ENCODE measurements at places on chromosomes 7 and 10.

GRCh38 chr7:40303996-40304395 lies 169.2 kb downstream of the SUGCT start:
- DNase-seq, result no peak

- DNase-seq, result no peak
These were observed 45.2 kb downstream of the PARD3 start for GRCh38 chr10:34769899-34770298.

DNA sequence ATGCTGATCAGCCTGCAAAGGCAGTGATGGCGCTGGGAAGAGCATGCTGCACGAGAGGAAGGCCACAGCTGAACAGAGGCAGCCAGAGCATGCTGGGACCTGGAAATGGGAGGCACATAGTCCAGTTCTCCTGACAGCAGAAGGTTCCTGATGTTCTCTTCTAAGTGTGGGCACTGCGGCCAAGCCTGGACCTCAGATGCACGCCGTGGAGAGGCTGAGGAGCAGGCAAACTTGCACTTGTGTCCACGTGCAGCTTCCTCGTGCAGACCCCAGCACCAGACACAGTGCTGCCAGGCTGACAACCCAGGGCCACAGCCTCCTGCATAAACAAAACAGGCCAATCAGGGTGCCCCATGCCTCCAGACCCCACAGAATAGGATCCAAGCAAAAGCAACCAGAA lies 93.5 kb upstream of the LANCL2 start:
- DNase-seq, result no peak

- no peak for DNase-seq
These were observed 206.9 kb downstream of the EBF3 start for GRCh38 chr10:129756912-129757901.

GRCh38 chr7:116438267-116438666 lies 61.3 kb upstream of the CAV2 start:
- no peak for DNase-seq

DNA sequence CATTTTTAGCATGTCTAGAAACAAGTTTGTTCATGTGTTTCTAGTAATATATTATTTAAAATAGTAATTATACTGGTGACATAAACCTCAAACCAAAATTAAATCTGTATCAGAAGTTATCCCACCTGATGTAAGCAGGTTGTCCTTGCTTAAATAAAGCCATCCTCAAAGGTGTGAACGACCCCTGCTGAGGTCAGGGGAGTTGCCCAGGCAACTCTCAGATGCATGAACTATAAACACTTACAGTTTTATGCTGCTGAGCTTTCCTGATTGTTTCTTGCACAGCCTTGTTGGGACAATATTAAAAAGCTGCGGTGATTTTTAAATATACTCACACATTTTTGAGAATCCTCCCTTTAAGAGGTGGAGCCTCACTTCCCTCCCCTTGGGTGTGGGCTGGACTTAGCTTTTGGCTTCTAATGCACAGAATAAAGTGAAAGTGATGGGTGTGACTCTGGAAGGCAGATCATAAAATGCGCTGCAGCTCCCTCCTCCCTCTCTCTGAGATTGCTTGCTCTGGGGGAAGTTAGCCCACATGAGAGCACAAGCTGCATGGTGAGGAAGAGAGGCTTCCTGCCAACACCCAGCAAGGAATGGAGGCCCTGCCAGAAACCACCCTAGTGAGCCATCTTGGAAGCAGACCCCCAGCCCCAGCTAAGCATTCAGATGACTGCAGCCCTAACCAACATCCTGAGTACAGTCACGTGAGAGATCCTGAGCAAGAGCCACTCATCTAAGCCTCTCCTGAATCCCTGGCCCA lies 152.7 kb downstream of the SKIDA1 start:
- no peak for DNase-seq

DNA sequence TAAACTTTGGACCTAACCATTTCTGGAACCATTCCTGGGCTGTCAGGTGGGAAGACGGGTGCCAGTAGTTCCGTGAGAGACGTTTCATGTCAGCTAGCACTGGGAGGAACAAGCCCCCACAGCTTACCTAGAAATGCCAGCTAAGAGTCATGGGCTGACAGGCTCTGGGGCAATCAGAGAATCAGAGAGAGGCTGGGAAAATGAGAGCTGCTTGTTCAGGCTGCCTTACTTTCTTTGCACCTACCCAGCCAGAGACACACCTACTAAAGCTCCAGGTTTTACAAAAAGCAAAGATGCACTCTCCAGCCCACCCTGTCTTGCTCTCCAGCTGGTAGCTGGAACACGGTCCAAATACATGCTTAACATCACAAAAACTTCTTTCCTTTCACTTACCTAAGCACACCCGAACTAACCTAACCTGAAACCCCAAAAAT lies 688 bp downstream of the PTN start:
- no peak for DNase-seq

- no peak for DNase-seq
These were observed 175.4 kb upstream of the AHR start for GRCh38 chr7:17123020-17123419.

GRCh38 chr10:19570991-19571390 lies 245.2 kb upstream of the PLXDC2 start:
- DNase-seq, result no peak

GRCh38 chr10:96304230-96304629 lies at the start of gene DNTT:
TSS of gene DNTT (plus strand) at chr10:96304434. CDS start at chr10:96304498, 64 bp downstream.
- DNase-seq, result no peak

DNA sequence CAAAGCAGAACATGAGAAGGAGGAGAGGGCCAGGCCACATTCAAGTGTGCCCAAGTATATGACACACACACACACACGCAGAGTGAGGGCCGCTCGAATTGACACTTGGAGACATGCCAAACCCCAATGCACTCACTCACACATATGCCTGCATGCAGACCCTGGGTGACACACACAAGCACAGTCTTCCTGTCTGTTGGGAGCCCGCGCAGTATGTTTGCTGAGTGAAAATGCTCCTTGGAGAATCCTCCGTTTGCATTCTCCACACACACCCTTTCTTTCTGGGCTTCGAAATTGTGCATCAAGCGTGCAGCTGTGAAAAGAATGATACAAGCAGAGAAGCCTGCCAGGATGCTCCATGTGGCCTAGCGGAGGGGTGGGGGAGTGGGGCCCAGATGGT lies 120.9 kb downstream of the PLXNA4 start:
- no peak for DNase-seq

- no peak for DNase-seq
These were observed 63.5 kb downstream of the MINDY3 start for GRCh38 chr10:15796762-15797161.

DNA sequence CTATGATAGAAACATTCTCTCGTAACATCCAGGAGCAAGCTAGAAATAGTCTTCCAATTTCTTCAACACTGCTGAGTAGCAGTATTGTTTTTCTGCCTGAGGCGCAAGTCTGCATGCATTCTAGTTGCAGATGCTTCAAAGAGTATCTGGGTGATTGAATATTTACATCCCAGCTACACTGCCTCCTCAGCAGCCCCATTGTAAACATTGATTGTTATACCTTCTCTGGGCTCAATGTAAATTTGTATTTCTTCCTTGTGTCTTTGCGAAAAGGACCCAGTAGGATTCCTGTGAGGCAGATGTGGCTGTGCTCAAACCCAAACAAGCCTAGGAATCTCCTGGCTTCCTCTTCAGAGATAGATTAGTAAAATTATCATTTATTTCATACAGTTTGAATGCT lies 320.7 kb downstream of the CDC14C start:
- no peak for DNase-seq

DNA sequence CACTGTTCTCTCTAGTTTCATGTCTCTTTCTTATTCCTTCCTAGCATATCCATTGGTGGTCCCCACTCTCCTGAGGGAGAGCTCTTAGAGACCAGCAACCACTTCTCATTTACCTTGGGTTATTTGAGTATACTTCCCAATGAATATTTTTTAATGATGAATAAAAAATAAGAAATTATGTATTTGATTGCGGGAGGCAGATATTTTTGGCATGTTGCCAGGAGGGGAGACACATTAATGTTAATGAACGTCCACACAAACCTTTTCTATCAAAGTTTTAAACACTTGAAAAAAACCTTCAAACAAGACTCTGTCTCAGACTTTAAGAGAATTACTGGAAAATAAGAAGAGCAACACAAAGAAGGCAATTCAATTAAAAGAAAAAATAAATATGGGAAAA lies 260.6 kb upstream of the MAGI2 start:
- no peak for DNase-seq

- DNase-seq, result no peak
These were observed 642.1 kb downstream of the PARD3 start for GRCh38 chr10:34172936-34173533.

- DNase-seq, result no peak
These were observed 1285.2 kb downstream of the GATA3 start for GRCh38 chr10:9339716-9340115.

DNA sequence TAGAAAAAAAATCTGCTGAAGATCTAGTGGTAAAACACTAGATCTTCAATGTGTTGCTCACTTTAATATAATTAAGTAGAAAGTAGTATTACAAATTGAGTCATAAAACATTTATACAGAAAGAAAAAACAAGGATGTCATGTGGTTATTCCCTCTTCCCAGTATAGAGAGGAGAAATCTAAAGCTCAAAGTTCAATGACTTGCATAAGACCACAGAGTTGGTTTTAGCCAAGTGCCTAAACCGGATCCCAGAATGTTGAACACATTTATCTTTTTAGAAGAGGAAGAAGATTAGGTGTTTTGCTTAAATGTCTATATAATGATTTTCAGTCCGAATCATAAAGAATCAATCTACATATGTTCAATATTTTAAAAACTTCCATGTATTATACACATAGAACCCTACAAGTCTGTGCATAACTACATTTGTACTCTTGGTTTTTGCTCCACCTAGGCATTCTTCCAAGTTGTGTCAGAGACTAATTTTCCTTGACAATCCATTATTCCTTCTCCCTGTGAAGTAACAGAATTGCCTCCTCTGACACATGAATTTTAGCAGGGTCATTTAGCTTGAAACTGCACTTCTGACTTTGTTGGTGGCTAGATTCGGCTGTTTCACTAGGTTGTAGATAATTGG lies 389.2 kb downstream of the MAGI2 start:
- DNase-seq, result no peak

GRCh38 chr10:102948786-102949185 lies 30.7 kb downstream of the CNNM2 start:
- no peak for DNase-seq

DNA sequence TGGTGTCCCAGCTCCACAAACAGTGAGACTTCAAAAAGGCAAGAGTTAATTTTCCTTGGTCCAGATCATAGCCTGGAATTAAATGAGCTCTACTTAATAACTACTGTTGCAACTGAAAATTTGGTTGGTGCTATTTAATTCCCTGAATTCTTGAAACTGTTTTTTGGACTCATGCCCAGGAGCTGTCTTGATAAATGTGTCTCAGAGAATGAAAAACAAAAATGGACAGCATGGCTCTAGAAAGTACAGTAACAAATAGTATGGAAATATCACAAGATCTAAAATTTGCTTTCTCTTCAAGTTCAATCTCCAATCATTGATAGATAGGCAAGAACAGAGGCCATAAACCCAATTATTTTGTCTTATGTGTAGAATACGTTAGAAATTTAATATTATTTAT lies 42.5 kb downstream of the CCDC71L start:
- DNase-seq, result no peak

GRCh38 chr7:77200542-77200941 lies 923 bp upstream of the FGL2 start:
- no peak for DNase-seq

DNA sequence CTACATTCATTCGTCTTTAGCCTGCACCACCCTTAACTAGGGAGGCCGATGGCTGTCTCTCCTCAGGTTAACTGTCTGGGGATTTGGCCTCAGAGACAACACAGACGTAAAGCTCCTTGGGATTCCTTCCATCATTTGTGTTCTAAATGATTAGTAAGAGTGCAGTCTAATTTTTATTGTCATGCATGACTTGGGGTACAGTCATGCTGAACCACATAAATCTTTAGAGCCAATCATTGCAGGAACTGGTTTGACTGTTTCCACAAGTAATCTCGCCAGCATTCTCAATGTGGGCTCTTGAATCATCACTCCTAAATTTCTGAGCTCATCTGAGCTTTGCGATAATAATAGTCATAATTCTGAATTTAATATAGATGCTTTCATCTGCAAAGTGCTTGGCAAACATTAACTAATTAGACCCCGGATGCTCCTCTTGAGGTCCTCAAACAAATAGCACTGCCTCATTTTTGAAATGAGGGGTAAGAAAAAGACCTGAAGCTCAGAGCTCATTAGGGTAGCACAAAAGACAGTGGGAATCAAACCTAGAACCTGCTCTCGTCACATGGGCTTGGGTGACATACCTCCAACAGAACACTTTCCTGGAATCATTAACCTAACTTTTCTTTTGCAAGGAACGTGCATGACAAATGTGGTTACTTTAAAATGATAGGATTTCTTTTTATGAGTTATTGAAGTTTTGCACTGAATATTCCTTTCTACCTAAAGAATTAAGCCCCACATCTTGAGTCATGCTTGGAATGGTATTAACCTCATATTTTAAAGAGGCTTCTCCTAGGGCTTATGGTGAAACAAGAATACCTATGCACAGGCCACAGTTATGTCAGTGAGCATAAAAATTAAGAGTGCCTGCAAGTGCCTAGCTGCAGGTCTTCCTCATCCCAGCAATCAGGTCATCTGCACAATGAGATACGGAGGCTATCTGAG lies 118.9 kb upstream of the NRP1 start:
- no peak for DNase-seq

DNA sequence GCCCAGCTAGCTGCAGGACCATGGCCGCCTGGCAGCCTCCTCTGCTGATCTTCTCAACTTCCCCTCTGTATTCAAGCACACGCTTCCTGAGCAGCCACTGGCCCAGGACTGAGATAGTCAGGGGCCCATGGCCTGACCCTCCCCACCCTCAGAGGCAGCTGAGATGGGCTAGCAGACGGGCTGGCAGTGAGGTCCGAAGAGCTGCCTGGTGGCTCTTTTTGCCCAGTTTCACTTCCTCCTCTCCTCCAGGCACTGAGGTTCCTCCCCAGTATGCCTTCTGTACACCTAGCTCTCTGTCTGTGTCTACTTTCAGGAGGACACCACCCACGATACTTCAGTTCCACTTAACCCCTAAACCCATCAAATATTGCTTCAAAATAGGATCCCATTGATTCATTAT lies 395.6 kb downstream of the TNS3 start:
- no peak for DNase-seq

DNA sequence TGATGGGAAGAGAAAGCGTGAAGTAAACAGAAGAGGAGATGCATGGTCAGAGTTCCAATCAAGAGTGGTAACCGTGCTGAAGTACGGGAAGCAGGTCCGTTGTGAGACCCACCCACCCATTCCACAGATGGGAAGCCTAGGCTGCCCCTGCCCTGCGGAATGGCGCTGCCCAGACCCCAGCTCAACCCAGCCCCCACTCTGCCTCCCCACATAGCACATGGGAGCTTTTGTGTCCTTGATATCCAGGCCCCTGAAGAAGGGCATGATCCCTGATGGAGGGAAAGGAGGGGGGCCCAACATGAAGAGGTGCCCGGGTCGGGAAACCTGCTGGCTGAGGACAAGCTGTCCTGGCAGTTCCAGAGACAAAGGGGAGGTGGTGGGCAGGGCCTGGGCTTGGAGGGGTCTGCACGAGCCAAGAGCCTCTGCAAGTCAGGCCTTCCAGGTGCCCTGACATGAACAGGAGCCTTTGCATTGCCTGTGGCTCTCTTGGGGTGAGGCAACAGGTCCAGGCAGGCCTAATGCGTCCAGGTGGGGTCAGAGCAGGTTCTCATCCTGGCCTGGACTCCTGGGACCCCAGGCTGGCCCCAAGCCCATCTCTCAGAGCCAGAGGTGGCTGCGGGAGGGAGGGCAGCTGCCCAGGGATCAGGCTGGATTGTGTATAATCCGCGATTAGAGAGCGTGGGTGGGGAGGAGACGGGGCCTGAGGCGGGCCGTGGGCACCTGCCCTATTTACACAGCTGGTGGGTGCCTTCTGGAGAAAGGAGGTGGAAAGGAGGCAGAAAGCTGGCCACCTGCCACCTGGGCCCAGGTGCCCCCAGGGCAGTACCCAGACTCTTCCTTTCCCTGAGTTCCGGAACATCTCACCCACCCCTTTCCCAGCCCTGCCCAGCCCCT lies 23.5 kb downstream of the YKT6 start:
- DNase-seq, result no peak
